ENCODE measurements at places on chromosomes 2 and 18. TPM values are rescaled to one million over a fixed set of nuclear protein-coding genes. Genes with fewer than 3 reads are reported as not detected.
A peak's percentile ranks its signal among the peaks of the same experiment; 100 is the strongest.

Gene CCDC141
- total RNA-seq, result 0.67 TPM

Gene TMEM163
- 150 TPM for total RNA-seq

Gene SOCS6
- total RNA-seq, result 23.7 TPM

Gene METTL21A
- total RNA-seq, result 14.9 TPM

GRCh38 chr2:14143435-14143834 is 489.1 kb upstream of the LRATD1 start:
- DNase-seq, result no peak

Gene REG1A
- not detected for total RNA-seq

DNA sequence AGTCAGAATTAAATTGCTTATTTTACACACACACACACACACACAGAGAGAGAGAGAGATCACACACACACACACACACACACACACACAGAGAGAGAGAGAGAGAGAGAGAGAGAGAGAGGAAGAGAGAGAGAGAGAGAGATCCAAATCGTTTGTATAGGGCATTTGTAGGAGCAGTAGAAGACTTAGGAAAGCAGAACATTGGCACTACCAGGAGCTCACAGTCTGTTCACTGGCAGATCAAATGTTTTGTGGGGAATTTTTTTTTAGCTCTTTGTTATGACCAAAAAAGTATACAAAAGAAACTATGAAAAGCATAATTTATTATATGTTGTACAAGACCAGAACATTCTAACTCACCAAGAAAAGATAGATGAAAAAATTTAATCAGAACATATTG is 81.8 kb downstream of the MBD5 start:
- no peak for DNase-seq

DNA sequence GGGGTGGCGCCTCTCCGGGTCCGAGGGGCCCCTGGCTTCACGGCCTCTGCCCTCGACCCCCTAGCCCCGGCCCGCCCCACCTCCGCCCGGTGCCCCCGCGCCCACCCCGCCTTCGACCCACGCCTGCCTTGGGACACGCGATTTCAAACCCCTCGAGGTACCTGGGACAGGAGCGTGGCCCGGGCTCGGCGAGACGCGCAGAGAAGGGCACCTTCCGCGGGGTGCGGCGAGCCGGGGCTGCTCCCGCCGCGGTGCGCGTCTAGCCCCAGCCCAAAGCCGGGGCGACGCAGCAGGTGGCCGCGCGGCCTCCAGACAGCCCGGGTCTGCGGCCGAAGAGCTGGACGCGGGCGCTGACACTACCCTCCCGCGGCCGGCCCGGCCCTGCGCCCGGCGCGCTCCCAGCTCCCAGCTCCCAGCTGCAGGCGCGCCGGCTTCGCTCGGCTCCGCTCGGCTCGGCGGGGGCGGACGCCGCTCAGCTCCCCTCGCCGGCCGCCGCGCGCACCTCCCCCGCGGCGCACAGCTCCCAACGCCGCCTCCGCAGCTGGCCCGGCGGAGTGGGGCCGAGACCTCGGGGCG is at the start of gene CRACDL:
TSS of gene CRACDL (minus strand) at position 449 of the 576 bp plus-strand sequence. CDS start 89,425 bp downstream, outside the sequence.
- peak; percentile 30 for DNase-seq

GRCh38 chr2:64203131-64203857 is 59.1 kb upstream of the PELI1 start:
- no peak for DNase-seq

Gene NYAP2
- not detected for total RNA-seq

- DNase-seq, result peak; percentile 62
Observed at GRCh38 chr2:231710799-231711676, 2.7 kb downstream of the PTMA start.

DNA sequence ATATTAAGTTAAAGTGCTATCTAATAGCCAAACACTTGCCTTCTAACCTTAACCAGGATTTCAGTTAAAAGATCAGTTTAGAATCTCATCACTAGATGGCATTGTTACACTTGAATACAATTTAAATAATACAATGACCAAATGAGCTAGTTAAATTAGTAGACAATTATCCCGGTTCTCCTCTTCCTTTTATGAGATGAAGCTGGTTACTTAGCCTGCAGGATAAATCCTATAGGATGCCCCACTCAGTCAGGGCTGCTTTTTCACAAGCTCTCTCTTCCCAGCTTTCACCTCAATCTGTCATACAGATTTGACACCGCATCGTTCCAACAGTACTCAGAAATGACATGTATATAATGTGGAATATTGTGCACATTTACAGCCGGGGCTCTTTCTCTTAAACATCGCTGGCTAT is 678.8 kb downstream of the KCNJ3 start:
- DNase-seq, result no peak

Gene TAF1B
- 19.5 TPM for total RNA-seq

Gene OR6B2
- 0.23 TPM for total RNA-seq

Gene MBOAT2
- 71.6 TPM for total RNA-seq

Gene DPP4
- total RNA-seq, result 0.59 TPM

- DNase-seq, result no peak
Observed at GRCh38 chr2:119574108-119574815, 30.0 kb downstream of the CFAP221 start.

DNA sequence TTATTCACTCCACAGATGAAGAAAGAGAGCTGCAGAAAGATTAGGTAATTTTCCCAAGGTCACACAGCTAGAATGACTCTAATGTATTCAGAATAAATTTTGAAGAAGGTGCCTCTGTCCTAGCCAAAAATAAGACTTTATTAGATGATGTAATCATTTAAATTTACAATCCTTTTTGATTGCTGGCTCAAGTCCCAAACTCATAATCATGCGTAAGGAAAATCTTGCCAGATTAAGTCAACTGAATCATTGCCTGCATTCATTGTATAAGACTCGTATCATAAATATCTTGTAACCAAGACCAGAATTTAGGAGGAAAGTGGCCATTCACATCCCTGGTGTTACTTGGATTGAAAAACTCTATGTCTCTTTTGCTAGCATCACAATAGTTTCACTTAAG is 53.1 kb upstream of the STK39 start:
- no peak for DNase-seq
